Fibroblast of villous mesenchyme (primary cell): ENCODE measurements at places on chromosomes 2 and 18. TPM values are rescaled to one million over a fixed set of nuclear protein-coding genes. Genes with fewer than 3 reads are reported as not detected.

- no peak for DNase-seq
Observed at GRCh38 chr2:11652553-11652952, 17.4 kb downstream of the NTSR2 start.

Gene PLCD4
- total RNA-seq = 0.97 and 2.2 TPM in 2 replicates

GRCh38 chr2:99205491-99205890 is 24.5 kb downstream of the MRPL30 start:
- DNase-seq = no peak

GRCh38 chr2:119475225-119475856 is 43.7 kb downstream of the TMEM37 start:
- DNase-seq = no peak

Gene DSG2
- total RNA-seq = 2.6 and 2.9 TPM in 2 replicates

DNA sequence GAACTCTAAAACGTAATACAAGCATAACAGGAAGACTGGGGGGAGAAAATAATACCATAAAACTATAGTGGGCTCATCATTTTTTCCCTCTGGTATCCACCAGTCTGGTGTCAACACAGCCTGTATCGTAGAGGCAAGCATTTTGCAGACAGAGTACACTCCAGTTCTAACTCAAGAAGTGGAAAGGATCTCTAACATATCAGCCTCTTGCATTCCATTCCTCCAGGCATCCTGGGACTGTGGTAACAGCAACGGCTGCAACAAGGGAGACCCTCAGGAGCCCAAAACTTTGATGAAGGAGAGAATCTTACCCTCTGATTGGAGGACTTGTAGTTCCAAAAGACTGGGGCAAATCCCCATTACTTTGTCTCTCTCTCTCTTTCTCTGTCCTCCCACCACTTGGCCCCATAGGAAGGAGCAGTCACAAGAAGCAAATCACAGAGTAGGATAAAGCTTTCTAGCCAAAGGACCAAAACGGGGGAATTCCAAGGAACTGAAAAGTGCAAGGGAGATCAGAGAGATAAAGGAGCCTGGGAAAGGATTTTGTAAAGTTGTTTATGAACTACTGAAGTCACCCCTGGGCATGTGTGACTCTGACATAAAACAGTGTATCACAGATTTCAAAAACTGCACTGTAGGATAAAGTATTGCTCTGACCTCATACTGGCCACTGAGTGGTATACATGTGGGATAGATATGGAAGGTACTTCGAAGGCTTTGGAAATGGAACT is 11.9 kb downstream of the FRZB start:
- peak; percentile 74 for DNase-seq
